ENCODE measurements at places on chromosomes 12 and 14. TPM values are rescaled to one million over a fixed set of nuclear protein-coding genes. Genes with fewer than 3 reads are reported as not detected.
A peak's percentile ranks its signal among the peaks of the same experiment; 100 is the strongest.

- DNase-seq, result no peak
- H3K36me3 ChIP-seq, result no peaks in the 10 kb centered on the region
- no peak overlapping the region for H3K4me3 ChIP-seq
- H3K27ac ChIP-seq, result no peak overlapping the region
- no peaks in the 10 kb centered on the region for H3K27me3 ChIP-seq
Measured at GRCh38 chr12:34394211-34395055, 372.1 kb downstream of the ALG10 start.

DNA sequence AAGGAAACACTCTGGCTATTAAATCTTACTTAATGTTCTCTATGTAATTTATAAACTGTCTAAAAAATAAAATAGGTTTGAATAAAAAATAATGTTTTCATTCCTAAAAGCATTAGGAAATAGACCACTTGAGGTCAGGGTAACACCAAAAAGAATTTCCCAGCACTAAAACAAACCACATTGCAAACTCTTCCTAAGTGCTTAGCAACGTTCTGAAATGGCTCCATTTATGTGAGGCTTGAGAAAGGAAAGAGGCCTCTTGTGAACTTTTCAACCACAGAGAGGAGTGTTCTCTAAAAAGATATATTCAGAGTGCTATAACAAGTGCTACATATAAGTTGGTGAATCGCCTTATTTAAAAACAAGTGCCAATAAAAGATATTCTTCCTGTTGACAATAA lies 42.7 kb downstream of the ALX1 start:
- H3K36me3 ChIP-seq, result no peaks in the 10 kb centered on the region
- DNase-seq, result no peak
- no peaks in the 10 kb centered on the region for H3K27me3 ChIP-seq
- H3K4me1 ChIP-seq, result no peaks in the 10 kb centered on the region
- H3K27ac ChIP-seq, result no peak overlapping the region

GRCh38 chr12:116803013-116803736 lies 65.1 kb downstream of the RNFT2 start:
- H3K27me3 ChIP-seq, result no peaks in the 10 kb centered on the region
- H3K4me1 ChIP-seq, result no peaks in the 10 kb centered on the region
- H3K4me3 ChIP-seq, result no peak overlapping the region
- H3K36me3 ChIP-seq, result no peaks in the 10 kb centered on the region

- H3K4me3 ChIP-seq, result no peak overlapping the region
- H3K36me3 ChIP-seq, result no peaks in the 10 kb centered on the region
- H3K27me3 ChIP-seq, result no peaks in the 10 kb centered on the region
- DNase-seq, result no peak
- H3K27ac ChIP-seq, result no peak overlapping the region
Measured at GRCh38 chr14:89473989-89474388, 57.0 kb upstream of the FOXN3 start.

- H3K4me1 ChIP-seq, result peaks cover 80% of the 10 kb centered on the region
- H3K27me3 ChIP-seq, result no peaks in the 10 kb centered on the region
- peak overlapping the region; percentile 49 for H3K4me3 ChIP-seq
Measured at GRCh38 chr12:108825201-108825950, 32.0 kb downstream of the SSH1 start.

- no peaks in the 10 kb centered on the region for H3K27me3 ChIP-seq
- H3K4me3 ChIP-seq, result no peak overlapping the region
- H3K4me1 ChIP-seq, result peaks cover 62% of the 10 kb centered on the region
- no peak for DNase-seq
- H3K27ac ChIP-seq, result no peak overlapping the region
- no peaks in the 10 kb centered on the region for H3K36me3 ChIP-seq
Measured at GRCh38 chr12:57842342-57843294, 3.9 kb downstream of the CTDSP2 start.

- DNase-seq, result no peak
- H3K4me1 ChIP-seq, result peaks cover 6% of the 10 kb centered on the region
- no peak overlapping the region for H3K27ac ChIP-seq
- no peaks in the 10 kb centered on the region for H3K36me3 ChIP-seq
- H3K4me3 ChIP-seq, result no peak overlapping the region
- no peaks in the 10 kb centered on the region for H3K27me3 ChIP-seq
Measured at GRCh38 chr12:51863933-51864832, 15.7 kb upstream of the FIGNL2 start.

DNA sequence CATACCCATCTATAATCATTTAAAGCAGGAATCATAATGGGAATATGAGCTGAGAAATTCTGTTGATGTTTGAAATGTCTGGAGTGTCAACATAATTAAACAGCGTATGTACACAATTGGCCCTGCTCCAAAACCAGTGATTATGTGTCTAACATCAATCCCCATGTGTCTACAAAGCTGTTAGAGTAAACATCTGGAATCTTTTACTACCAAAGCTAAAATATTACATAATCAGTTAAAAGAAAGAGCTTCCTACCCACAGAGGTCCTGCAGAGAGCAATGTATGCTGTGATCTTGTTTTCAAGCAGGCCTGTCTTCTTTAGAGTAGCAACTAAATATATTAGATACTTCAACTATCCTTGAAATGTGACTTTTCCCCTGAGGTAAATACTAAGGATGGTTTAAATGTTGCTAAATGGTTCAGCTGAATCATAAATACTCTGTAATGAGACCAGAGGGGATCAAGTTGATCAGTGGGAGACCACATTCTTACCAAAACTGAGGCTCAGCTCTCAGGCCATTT lies 74.3 kb downstream of the RASSF8 start:
- no peaks in the 10 kb centered on the region for H3K27me3 ChIP-seq
- H3K36me3 ChIP-seq, result no peaks in the 10 kb centered on the region
- no peak overlapping the region for H3K4me3 ChIP-seq
- DNase-seq, result no peak
- peaks cover 2% of the 10 kb centered on the region for H3K4me1 ChIP-seq

GRCh38 chr14:50039734-50040400 lies 76.5 kb downstream of the VCPKMT start:
- no peak overlapping the region for H3K4me3 ChIP-seq
- H3K27ac ChIP-seq, result peak overlapping the region; percentile 77
- no peaks in the 10 kb centered on the region for H3K27me3 ChIP-seq
- H3K36me3 ChIP-seq, result no peaks in the 10 kb centered on the region

DNA sequence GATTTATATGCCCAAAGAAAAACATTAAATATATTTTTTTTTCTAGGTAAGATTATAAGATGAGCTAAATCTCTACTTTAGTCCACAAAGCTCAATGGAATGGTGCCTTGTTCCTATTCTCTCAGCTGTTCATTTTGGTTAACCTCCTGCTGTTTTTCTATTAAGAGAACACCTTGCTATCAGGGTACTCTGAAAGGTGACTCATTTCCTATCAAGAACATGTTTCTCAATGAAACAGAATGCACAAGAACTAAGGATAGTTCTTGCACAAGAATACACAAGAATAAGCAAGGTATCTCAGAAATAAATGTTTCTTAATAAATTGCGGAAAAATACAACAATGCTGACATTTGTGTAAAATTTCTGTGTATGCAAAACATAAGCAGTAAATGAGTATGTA lies 14.1 kb downstream of the ABCD2 start:
- peaks cover 5% of the 10 kb centered on the region for H3K4me1 ChIP-seq
- no peak overlapping the region for H3K4me3 ChIP-seq
- H3K27ac ChIP-seq, result no peak overlapping the region
- H3K27me3 ChIP-seq, result no peaks in the 10 kb centered on the region
- DNase-seq, result no peak

GRCh38 chr14:75406856-75407255 lies 21.0 kb upstream of the JDP2 start:
- H3K4me3 ChIP-seq, result no peak overlapping the region
- no peaks in the 10 kb centered on the region for H3K4me1 ChIP-seq
- DNase-seq, result no peak
- H3K27me3 ChIP-seq, result peaks cover 10% of the 10 kb centered on the region

DNA sequence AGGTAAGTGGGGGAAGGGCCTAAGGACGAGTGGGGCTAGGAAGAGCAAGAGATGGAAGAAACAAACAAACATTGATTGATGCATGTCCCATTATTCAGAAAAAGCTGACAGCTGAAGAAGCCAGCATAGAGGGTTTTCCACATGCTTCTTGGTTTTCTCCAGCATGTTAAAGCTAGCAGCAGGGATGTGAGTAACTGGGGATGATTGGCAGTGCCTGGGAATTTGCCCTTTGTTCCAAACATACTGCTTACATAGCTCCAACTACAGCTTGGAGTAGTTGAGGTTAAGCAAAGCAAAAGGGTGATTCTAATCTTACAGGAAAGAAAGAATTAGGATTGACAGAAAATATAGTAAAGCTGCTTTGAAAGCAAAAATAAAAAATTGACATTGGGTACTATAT lies 68.0 kb upstream of the IFNG-AS1 start:
- H3K27me3 ChIP-seq, result no peaks in the 10 kb centered on the region
- H3K27ac ChIP-seq, result no peak overlapping the region
- no peak for DNase-seq
- no peak overlapping the region for H3K4me3 ChIP-seq
- H3K4me1 ChIP-seq, result no peaks in the 10 kb centered on the region
- no peaks in the 10 kb centered on the region for H3K36me3 ChIP-seq

DNA sequence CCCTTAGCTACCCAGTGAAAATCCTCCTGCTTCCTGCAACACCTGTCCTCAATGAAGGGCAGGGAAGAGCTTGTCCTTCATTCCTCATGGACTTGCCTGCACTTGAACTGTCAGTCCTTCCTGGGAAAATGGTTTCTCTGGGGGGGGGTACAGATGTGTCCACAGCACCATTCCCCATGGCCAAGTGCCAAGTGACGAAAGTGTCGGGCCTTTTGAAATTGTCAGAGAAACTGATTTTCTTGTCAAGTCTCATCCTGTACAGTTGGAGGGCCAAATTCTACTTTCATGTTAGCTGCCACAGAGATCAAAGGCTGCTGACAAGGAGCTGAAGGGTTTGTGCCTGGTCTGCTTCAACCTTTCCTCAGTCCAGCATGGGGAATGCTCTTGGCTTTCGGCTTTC lies 179.5 kb upstream of the PARP11 start:
- no peak for DNase-seq
- H3K27me3 ChIP-seq, result no peaks in the 10 kb centered on the region
- no peaks in the 10 kb centered on the region for H3K36me3 ChIP-seq
- no peak overlapping the region for H3K27ac ChIP-seq

GRCh38 chr14:71682337-71682736 lies 249.9 kb upstream of the RGS6 start:
- no peaks in the 10 kb centered on the region for H3K27me3 ChIP-seq
- no peak for DNase-seq
- H3K36me3 ChIP-seq, result no peaks in the 10 kb centered on the region
- H3K4me3 ChIP-seq, result no peak overlapping the region
- no peak overlapping the region for H3K27ac ChIP-seq

GRCh38 chr14:105476831-105477659 lies 2.4 kb downstream of the CRIP2 start:
- peak overlapping the region; percentile 3 for H3K4me3 ChIP-seq
- peaks cover 26% of the 10 kb centered on the region for H3K4me1 ChIP-seq
- H3K27ac ChIP-seq, result peak overlapping the region; percentile 76
- peak; percentile 35 for DNase-seq
- H3K36me3 ChIP-seq, result peaks cover 3% of the 10 kb centered on the region

DNA sequence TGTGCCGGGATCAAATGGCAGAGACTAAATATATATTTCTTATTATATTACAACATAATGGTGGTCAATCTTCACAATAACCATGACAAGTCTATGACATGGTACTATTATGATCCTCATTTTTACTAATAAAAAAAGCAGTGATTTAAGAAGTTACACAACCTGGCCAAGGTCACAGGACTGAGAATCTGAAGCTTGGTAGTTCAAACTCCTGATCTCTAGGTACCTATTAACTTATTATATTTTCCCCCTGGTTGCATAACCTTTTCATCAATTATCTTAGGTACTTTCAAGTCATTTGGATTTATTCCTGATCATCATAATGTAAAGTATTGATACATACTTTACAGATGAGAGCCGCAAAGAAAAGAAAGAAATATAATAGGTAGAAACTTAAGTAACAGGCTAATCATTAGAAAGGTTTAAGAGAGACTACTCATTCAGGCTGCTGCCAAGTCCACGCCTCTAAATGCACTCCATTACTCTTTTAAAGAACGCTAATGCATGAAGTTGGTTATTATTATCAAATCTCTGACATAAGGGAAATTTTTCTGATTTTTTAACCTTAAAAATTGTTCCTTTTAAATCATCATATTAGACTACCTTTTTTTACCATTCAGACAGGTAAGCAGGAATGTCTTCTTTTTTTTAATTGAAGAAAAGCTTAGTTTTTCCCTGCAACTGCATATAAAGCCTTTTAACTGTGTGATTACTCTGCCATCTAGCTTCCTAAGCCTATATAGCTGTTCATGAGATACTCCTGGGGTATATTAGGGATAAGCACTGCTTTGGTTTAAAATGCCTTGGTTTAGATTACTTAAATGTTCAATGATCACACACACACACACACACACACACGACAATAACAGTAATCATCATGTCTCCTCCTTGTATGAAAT lies 35.6 kb downstream of the RPS29 start:
- H3K4me3 ChIP-seq, result no peak overlapping the region
- no peak overlapping the region for H3K27ac ChIP-seq
- peak; percentile 31 for DNase-seq
- no peaks in the 10 kb centered on the region for H3K4me1 ChIP-seq

GRCh38 chr12:128381541-128381940 lies 114.6 kb downstream of the TMEM132C start:
- DNase-seq, result no peak
- no peaks in the 10 kb centered on the region for H3K36me3 ChIP-seq
- H3K27ac ChIP-seq, result no peak overlapping the region
- no peaks in the 10 kb centered on the region for H3K27me3 ChIP-seq
- H3K4me1 ChIP-seq, result no peaks in the 10 kb centered on the region

Gene LMNTD1
- not detected for total RNA-seq

Gene HOXC10
- 0.44 TPM for total RNA-seq

Gene ALG10
- 13.2 TPM for total RNA-seq
